ENCODE measurements at places on chromosomes 13 and 19.

GRCh38 chr13:77966671-77967070, 48.0 kb upstream of the EDNRB start:
- DNase-seq: no peak

GRCh38 chr19:15287496-15287895, 44.8 kb downstream of the BRD4 start:
- no peak for DNase-seq

DNA sequence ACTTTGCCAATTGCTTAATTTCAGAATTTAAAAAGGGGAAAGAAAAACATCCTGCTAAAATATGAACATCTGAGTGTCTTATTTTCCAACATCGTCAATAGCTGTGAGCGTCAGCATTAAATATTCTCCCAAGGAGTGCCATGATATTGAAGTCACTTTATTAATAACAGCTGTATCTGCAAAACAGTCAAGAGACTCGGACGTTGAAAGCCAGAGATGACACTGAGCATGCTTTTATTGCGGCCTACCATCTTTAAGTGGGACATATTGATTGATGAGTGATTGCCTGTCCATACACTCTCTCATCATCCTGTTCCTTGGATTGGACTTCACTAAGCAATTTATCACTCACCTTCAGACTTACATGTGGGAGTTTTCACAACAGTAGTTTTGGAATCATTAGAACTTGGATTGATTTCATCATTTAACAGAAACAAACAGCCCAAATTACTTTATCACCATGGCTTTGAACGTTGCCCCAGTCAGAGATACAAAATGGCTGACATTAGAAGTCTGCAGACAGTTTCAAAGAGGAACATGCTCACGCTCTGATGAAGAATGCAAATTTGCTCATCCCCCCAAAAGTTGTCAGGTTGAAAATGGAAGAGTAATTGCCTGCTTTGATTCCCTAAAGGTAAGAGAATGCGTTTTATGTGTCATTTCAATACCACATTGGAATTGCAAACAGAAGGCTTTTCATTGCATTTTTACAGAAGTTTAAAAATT, 53.8 kb downstream of the MBNL2 start:
- no peak for DNase-seq

- DNase-seq: no peak
Observed at GRCh38 chr19:2381148-2381820, 21.2 kb downstream of the TMPRSS9 start.

DNA sequence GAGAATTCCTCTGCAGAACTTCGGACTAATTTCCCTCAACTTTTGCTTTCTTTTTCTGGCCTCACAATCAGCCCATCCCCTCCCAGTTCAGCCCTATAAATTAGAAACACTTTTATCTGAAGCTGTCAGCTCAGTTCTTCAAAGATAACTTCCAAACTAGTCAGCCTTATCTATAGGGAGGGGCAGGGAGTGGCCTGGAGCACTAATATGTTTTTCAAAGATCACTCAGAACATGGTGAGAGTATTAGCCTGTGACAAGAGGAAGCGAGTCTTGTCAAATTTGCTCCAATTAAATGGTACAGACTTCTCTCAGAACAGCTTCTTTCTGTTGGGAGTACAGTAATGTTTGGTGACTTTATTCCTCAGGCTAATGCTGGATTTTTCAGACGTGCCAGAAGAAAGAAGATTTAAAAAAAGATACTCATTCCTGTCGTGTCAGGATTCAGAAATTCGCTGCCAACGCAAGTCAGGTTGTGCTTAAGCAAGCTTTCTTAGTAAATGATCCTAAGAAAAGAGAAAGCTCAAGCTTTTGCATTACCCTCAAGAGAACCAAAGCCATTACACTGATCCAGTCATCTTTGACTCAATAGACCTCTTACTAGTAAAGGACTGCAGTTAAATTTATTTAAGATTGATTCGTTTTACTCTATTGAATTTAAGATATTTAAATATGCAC, 1033.6 kb downstream of the SLITRK5 start:
- DNase-seq: no peak

DNA sequence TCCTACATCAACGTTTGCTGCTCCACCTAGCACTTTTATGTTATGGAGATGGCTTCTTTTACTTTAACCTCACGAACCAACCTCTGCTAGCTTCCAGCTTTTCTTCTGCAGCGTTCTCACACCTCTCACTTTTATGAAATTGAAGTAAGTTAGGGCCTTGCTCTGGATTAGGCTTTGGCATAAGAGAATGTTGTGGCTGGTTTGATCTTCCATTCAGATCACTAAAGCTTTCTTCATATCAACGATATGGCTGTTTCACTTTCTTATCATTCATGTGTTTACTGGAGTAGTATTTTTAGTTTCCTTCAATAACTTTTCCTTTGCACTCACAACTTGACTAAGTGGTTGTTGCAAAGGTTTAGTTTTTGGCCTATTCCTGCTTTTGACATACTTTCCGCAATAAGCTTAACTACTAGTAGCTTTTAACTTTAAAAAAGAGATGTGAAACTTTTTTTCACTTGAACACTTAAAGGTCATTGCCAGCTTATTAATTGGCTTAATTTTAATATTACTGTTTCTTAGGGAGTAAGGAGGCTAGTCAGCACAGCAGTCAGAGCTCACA, 60.0 kb upstream of the SPRY2 start:
- DNase-seq: no peak
